ENCODE measurements at places on chromosomes 3 and 15. TPM values are rescaled to one million over a fixed set of nuclear protein-coding genes. Genes with fewer than 3 reads are reported as not detected.

GRCh38 chr3:152302521-152303021, 33.8 kb downstream of the MBNL1 start:
- peak; percentile 90 for DNase-seq

- no peak for DNase-seq
Observed at GRCh38 chr3:8606701-8607231, 37.8 kb downstream of the SSUH2 start.

- DNase-seq, result peak; percentile 28
Observed at GRCh38 chr3:50345586-50346234, at the start of gene ZMYND10. ZMYND10 (minus strand) TSS chr3:50345732; CDS start chr3:50345579, 153 bp downstream.

HIGD2B gene
- total RNA-seq, result not detected

DNA sequence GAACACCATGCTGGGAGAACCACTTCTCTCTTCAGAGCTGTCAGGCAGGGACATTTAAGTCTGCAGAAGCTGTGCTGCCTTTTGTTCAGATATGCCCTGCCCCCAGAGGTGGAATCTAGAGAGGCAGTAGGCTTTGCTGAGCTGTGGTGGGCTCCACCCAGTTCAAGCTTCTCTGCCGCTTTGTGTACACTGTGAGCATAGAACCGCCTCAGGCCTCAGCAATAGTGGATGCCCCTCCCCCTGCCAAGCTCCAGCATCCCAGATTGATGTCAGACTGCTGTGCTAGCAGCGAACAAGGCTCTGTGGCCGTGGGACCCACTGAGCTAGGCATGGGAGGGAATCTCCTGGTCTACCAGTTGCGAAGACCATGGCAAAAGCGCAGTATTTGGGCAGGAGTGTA, 121.6 kb downstream of the NFKBIZ start:
- no peak for DNase-seq

SPG11 gene
- 32.6 TPM for total RNA-seq

CAMK2N2 gene
- total RNA-seq, result not detected

GRCh38 chr3:148074946-148075345, 622.8 kb upstream of the AGTR1 start:
- DNase-seq, result no peak
